ENCODE measurements at places on chromosomes 7 and 10.

- DNase-seq, result no peak
These were observed 349.1 kb upstream of the PODXL start for GRCh38 chr7:131905471-131905973.

GRCh38 chr7:128032605-128033235 lies 1.5 kb upstream of the LRRC4 start:
- DNase-seq, result no peak

DNA sequence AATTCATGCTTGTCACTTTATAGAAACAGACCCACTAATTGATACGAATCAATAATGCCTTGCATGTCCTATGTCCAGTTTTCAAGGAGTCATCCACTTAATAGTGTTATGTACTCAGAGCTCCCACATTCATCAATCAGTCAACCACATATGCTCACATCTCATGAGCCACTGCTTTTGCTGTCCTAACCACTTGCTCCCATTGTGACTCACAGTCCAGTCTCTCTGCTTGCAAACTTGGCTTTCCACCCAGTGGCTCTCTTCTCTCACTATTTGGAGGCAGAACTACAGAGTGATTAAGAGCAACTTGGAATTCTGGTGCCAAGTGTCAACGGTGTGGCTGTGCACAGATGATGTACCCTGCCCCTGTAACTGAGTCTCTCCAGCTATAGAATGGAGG lies 166.0 kb downstream of the SNX13 start:
- no peak for DNase-seq

DNA sequence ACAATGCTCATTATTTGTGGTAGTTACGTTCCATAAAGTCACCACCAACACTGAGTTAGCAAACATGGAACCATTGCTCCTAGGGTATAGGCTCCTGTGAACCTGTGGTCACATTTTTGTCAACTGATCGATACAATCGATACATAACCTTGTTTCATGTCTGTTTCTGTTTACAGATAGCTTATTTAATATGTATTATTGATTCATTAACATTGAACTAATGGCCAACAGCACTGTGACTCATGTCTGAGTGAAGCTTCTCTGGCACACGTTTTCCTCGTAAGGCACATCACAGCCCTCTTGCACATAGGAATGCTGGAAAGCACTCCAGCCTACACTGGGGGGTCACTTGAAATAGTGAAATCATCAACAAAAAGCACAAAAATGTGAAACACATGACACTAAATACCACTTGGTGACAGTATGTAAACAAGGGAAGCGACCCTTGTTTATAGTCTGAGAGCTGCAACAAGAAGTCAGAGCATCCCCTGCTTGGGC lies 27.0 kb downstream of the GHRHR start:
- no peak for DNase-seq

DNA sequence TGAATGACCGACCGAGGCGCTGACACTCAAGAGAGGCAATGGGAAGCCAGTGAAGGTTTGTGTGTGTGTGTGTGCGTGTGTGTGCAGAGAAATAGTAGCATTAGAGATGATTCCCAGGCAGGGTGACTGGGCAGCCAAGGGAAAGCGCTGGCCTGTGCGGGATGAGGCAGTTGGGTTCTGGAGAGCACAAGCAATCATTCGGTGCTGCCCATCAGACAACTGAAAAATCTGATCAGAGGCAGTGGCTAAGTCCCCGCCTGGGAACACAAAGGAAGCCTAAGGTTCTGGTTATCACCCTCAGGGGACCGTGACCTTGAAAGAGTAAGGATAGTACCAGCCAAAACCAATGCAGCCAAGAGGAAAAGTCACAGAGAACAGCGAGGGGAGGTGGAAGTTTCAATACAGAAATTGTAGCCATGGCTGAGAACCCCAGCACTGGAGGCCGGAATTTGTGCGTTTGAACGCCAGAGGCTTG lies 868 bp upstream of the PDCD4 start:
- no peak for DNase-seq

GRCh38 chr7:73968487-73968886 lies 59.5 kb upstream of the ELN start:
- DNase-seq, result no peak

GRCh38 chr10:13823709-13824405 lies 237.1 kb downstream of the PRPF18 start:
- no peak for DNase-seq

- DNase-seq, result no peak
These were observed 602.9 kb upstream of the PFKP start for GRCh38 chr10:2464483-2464882.

GRCh38 chr10:122514045-122514840 lies 46.3 kb upstream of the DMBT1 start:
- DNase-seq, result no peak

GRCh38 chr7:36710186-36710791 lies 14.0 kb downstream of the AOAH start:
- no peak for DNase-seq

DNA sequence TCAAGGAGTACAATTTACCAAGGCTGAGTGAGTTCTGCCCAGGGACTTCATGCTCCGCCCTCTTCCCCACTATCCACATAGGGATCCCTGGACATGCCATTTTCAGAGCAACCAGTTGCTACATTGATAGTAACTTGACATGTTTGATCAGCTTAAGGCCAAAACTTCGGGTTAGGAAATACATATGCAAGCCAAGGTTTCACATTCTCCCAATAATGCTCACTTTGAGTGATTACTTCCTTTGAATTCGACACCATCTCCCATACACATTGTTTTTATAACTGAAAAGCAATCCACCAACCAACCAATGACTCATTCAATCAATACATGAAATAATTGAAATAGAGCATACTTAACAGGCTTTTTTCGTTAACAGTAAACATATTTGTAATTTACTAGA lies 137.9 kb downstream of the GLI3 start:
- DNase-seq, result no peak

DNA sequence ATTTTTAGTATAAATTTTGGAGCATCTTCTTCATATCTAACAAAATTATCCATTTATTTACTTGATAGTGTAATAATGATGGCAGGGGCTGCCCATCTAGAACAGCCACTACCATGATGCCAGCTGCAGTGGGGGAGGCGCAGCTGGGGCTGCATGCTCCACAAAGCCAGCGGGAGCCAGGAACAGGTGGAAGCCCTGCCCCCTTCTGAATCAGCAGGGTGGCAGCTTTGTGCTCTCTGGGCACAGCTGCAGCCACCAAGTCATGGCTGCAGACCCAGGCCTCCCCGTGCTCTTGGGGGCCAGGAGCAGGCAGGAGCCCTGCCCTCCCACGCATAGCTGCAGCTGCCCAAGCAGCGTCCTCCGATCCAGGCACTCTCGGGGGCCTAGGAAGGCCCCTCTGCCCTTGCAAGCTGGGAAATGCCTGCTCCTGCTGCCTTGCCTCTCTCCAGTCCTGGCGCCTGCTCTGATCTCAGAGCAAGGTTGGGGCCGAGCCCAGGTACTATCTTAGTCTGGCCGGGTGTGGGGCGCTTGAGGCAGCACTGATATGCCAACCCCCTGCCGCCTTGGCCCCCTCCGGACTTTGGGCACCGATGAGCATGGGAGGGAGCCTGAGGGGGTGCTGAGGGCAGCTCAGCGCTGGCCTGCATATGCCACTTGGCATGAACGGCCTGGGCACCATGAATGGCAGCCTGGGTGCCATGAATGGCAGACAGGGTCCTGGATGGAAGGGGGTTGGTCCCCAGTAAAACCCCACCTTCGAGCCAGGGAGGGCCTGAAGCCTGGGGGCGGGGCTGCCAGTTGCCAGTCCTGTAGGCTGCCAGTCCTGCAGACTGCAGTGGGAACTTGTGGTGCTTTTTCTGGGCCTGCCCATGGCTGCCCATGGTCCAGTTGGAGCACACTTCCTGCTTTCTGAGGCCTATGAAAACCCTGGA lies 1110.8 kb upstream of the POT1 start:
- no peak for DNase-seq

DNA sequence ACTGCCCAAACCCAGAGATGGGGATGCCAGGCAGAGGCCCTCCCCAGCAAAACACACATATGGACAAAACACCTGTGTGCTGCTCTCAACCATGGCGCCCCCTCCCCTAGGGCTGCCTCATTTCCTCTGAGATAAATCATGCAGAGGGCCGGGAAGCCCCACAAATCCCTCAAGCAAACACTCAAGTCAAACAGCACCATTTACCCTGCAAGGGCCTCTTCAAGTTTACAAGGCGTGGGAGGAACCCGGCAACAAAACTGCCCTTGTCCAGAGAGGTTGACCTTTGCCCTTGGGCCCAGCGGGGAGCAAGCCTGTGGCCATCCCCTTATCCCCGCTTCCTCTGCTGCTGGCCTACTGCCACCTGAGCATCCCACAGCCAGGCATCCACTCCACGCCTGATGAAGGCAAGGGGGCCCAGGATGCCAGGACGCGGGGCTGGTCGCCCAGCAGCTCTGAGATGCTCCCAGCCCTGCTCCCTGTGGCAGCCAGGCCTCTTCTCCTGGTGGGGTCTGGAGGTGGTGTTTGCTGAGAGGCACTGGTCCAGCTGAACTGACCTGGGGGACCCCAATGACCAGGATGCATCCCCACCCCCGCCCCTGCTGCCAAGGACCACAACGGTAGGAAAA lies 77.4 kb downstream of the DLG5 start:
- no peak for DNase-seq

DNA sequence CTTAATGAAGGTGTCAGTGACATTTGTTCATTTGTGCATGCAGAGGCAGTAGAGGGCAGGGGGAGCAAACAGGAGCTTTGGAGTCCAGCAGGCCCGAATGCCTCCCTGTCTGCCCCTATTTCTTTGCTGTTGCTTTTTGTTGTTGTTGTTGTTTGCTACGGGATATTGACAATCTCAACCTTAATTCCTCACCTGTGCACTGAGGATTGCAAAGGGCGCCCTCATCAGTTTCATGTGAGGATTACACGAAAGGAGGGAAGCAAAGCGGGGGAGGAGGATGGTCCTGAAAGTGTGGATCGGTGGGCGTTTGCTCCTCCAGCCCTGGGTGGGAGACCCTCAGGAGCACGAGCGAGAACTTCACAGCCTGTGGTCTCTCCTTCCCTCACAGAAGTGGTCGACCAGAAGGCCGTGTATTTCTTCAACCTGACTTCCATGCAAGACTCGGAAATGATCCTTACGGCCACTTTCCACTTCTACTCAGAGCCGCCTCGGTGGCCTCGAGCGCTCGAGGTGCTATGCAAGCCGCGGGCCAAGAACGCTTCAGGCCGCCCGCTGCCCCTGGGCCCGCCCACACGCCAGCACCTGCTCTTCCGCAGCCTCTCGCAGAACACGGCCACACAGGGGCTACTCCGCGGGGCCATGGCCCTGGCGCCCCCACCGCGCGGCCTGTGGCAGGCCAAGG lies 9.6 kb downstream of the GDF10 start:
- no peak for DNase-seq

- DNase-seq, result no peak
These were observed 30.6 kb upstream of the GALNTL5 start for GRCh38 chr7:151925446-151926335.

- DNase-seq, result no peak
These were observed 113.4 kb downstream of the PTPN20 start for GRCh38 chr10:47024399-47025252.

DNA sequence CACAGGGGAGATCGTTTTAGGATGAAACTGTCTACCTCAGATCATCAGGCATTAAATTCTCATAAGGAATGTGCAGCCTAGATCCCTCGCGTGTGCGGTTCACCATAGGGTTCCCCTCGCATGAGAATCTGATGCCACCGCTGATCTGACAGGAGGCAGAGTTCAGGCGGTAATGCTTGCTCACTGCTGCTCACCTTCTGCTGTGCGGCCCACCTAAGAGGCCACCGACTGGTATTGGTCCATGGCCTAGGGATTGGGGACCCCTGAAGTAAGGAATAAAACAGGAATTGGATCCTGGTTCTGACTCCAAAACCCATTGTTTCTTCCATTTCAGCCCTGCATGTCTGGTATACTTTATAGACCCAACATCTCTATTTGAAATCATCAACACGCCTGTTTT lies 4.1 kb downstream of the NOD1 start:
- DNase-seq, result no peak

DNA sequence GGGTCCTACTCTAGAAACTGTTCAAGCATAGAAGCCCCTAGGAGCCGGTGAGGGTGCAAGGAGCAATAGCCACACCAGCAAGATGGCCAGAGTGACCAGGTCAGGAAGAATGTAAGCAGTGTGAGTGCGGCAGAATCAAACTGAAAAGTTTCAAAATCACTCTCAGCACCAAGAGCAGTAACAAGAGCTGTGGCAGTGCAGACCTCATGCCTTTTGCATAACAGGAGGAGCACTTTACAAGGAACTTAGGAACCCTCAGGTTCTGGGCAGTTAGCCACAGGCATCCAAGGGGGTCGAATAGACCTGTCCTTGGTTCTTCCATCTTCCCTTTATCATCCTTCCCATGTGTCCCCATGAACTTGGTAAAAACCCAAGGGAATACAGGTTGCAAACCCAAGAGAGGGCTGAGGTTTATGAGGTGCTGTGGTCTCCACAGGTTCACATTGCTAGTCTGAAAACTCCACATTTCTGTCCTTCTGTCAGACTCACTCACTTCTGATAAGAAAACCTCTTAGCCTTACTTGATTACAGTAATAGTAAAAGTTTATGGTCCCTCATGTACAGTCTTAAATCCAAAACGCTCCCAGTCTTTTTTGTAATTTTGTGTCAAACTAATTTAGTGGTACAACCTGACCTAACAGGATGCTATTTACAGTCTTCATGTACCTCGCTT lies 78.4 kb downstream of the PON1 start:
- no peak for DNase-seq

GRCh38 chr10:44178856-44179255 lies 206.0 kb downstream of the CXCL12 start:
- DNase-seq, result no peak

DNA sequence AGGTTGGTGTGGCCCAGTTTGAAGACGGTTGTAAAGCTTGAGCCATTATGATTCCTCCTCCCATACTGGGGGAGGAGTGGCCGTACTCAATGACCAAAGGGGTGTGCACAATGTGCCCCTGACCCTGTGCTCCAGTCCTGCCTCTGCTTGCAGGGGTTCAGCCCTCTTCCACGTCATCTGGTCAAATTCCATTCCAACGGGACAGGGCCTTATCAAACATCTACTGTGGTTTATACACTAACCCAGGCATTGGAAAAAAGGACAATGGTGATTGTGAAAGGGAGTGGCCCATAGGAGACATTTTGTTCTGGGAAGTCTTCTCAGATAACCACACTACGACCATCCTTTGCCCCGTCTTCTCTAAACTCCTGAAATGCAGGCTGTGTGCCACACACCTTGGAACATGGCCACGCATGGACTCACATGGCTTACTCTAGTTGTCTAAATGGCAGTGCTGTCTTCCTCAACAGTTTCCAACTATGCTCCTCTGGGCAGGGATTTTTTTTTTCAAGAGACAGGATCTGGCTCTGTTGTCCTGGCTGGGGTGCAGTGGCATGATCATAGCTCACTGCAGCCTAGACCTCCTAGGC lies 103.0 kb downstream of the JCAD start:
- DNase-seq, result no peak

- no peak for DNase-seq
These were observed 29.6 kb upstream of the CTNNA3 start for GRCh38 chr10:67725567-67725966.

- DNase-seq, result no peak
These were observed 108.6 kb downstream of the LRRC4 start for GRCh38 chr7:127922656-127923055.

- no peak for DNase-seq
These were observed 17.9 kb downstream of the SMNDC1 start for GRCh38 chr10:110286841-110287240.

All from DMS 273 treated with DMSO at 0.1 percent for 48 hours (cell line).